ENCODE measurements at places on chromosomes 3 and 15.

- no peak for DNase-seq
These were observed 21.6 kb downstream of the CHAC1 start for GRCh38 chr15:40974879-40975278.

DNA sequence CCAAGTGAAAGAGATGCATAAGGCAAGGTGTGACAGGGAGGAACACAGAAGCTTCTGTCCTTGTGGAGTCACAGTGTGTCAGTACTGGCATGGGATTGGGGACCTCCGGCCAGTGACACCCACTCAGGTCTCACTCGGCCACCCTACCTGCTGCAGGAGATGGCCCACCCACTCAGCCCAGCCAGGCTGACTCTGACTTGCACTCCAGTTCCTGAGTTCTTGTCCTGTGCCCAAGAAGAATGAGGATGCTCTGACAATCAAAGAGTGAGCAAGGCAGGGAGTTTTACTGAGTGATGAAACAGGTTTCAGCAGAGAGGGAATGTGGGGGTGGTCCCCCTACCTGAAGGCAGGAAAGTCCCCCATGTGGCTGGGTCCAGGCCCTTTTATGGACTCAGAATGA, 50.9 kb downstream of the PCNP start:
- no peak for DNase-seq

DNA sequence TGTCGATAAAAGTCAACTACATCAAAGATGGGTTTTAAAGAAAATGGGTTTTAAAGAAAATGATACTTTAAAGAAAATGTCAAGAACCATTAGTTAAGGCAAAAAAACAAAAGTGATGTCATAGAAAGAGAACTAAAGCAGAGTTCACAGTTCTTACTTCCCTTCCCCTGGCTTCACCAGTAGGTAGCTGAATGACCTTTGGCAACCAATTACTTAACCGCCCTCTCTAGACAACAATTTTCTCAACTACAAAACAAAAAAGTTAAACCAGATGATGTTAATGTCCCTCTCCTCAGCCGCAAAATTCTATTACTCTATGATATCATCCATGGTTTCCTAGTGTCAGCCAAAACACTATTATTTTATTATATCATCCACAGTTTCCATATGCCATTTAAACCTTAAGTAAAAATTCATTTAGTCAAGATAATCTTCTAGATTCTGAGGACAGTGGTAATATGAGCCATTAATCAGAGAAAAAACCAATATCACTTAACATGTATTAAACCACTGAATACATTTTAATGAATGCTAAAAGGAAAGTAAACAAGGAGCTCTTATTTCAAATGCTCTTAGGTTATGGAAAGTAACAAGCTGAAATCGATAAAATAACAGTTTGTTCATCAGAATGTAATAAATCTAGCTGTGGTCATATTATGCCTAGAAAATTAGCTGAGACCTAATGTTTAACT, 13.1 kb downstream of the RYK start:
- DNase-seq: no peak

GRCh38 chr3:150059729-150060128, 89.0 kb upstream of the PFN2 start:
- DNase-seq: no peak

DNA sequence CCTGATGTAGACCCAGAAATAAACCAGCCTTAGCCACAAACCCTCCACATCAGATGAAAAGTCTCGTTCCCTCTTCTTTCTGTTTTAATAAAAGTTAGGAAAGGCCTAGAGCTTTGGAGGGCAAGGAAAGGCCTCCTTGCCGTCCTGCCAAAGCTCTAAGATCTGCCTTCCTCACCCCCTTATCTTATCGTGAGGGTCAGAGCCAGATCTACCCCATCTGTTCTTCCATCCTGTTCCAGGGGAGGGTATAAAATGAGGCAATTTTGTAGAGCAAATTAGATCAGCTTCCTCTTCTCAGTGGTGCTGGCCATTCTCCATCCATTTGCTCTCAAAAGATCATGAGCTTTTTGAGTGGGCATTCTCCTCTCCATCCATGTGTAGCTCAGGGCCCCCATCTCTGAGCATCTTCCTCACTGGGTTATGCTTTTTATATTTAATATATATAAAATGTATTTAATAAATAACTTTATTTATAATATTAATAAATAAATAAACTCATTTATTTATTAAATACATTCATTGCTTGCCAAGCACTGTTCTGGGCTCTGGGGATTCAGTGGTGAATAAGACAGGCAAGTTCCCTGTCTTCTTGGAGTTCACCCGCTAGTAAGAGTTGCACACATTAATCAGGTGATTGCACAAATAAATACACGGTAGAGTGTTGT, 2.0 kb upstream of the SLC24A1 start:
- DNase-seq: no peak

DNA sequence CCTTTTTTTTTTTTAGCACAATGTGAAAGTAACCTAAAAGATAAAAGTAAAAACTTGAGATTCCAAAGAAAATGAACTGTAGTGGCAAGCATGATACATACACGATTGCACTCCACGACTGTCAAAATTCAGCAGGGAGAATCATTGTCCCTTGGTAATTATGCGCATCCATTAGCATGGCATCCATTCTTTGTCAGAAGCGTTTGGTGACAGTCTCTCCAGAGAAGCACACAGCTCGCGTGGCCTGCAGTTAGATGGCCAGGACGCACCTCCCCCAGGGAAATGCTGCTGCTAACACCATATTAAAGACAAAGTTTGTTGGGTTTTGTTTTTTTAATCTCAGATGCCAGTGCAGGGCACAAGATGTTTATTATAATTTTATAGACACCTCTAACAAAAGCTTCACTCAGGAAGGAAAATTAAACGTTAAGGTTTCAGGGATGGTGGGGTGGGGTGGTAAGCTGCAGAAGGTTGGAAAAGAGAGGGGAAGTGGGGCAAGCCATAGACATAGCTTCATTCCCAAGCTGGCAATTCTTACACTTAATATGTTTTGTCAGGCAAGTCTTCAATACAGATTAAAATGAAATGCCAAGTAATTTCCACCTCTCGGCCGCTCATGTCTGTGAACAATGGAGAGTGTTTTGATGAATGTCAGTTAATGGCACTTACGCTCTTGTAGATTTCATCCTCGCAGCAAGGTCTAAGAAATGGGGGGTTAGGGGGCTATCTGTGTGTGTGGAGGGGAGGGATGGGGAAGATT, 142.8 kb upstream of the TOPAZ1 start:
- no peak for DNase-seq

- DNase-seq: no peak
These were observed 84.2 kb upstream of the SLC4A7 start for GRCh38 chr3:27568393-27568792.

GRCh38 chr15:47384341-47384740, 333.0 kb upstream of the SEMA6D start:
- DNase-seq: no peak

- no peak for DNase-seq
These were observed 66.5 kb downstream of the ADAMTSL3 start for GRCh38 chr15:83720468-83720867.

- DNase-seq: no peak
These were observed 93.4 kb downstream of the CCNL1 start for GRCh38 chr3:157066335-157067098.

DNA sequence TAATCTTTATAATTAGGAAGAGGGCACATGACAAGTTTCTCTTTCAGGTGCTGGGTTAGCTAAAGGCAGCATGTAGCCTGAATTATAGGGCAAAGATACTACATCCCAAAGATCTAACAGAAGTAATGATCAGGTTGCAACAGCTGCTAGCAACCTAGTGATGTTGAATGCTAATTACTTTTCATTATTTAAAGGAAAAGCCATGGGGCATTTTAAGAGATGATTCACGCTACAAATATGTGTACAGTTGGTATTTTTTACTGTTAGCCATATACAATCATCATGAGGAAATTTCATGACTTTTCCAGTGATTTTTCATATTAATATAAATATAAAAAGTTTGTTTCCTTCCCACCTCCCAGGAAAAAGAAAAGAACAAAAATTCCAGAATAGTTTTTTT, 43.0 kb downstream of the NEK10 start:
- no peak for DNase-seq

- no peak for DNase-seq
These were observed 67.2 kb downstream of the RARB start for GRCh38 chr3:25495304-25495703.

- no peak for DNase-seq
These were observed 655.2 kb downstream of the RBMS3 start for GRCh38 chr3:29936054-29936453.

- DNase-seq: no peak
These were observed 48.5 kb upstream of the CHST2 start for GRCh38 chr3:143070977-143071551.

DNA sequence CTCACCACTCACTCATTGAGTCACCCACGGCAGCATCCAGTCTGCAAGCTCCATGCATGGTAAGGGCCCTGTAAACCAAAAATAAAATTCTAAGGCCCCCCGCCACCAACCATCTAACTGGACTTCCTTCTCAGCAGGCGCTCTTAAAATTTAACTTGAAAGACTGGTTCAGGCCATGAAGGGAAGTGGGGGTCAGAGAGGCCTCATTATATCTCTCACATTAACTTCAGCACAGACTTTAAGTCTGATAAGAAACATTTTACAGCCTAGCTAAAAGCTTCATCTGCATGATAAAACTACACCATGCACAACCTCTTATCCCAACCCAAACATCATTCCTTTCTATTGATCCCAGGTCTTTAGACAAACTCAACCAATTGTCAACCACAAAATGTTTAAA, 38.5 kb downstream of the FBLN2 start:
- no peak for DNase-seq

DNA sequence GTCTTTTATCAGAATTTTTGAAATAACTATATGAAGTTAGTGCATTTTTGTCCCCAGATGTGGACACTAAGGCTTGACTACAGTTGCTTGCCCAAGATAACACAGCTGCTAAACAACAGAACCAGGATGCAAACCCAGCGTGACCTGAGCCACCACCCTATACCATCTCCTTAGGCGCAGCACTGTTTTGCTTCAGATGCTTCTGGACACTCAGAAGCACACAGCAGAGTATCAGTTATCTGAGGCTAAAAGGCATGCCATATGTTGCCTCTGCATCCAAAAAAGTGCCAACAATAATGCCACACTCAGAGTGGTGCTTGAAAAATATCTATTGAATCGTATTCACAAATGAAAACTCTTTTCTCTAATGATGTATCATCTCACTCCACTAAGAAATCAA, 24.5 kb downstream of the KCNMB2 start:
- no peak for DNase-seq

- DNase-seq: no peak
These were observed 127.4 kb upstream of the ABHD17C start for GRCh38 chr15:80567721-80568157.

DNA sequence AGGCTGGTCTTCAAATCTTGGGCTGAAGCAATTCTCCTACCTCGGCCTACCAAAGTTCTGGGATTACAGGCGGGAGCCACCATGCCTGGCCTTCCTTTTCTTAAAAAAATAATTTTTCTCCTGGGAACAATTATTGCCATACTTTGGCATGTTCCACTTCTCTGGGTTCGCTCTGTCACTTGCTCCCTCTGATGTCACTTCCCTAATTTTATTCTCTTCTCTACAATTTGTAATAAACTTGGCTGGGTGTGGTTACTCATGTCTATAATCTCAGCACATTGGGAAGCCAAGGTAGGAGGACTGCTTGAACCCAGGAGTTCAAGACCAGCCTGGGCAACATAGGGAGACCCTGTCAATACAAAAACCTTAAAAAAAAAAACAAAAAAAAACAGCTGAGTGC, 6.1 kb upstream of the IMPDH2 start:
- DNase-seq: no peak

DNA sequence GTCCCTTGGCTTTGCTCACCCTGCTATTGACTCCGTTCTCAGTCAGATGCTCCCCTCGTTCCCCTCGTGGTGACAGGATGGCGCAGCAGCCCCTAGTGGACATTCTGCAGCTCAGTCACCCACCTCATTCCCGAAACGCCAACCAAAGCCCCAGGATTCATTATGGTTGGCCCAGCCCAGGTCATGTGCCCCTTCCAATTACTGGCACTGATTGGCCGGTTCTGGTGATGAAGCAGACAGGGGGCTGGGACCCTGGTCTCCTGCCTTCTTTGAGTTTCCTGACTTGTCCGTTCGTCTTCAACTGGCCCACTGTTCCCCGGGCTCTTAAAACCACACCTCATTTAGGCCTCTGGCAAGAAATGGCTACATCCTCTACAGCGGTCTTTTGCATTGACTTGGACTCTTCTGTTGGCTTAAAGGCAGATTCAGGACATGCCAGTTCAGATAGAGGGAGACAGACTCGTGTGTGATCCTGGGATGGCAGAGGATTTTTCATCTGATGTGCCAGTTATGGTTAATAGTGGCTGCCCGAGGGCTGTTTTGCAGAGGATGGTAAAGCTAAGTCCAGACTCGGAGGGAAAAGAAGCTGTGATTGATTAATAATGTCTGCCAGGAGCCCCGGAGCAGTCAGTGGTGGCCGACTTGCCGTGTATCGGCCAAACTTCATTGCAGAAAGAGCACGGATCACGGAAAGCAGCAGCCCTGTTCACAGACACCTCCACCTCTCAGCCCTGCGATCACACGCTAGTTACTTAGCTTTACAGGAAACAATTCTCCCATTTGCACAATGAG, 37.8 kb downstream of the LSM3 start:
- DNase-seq: peak; percentile 81

DNA sequence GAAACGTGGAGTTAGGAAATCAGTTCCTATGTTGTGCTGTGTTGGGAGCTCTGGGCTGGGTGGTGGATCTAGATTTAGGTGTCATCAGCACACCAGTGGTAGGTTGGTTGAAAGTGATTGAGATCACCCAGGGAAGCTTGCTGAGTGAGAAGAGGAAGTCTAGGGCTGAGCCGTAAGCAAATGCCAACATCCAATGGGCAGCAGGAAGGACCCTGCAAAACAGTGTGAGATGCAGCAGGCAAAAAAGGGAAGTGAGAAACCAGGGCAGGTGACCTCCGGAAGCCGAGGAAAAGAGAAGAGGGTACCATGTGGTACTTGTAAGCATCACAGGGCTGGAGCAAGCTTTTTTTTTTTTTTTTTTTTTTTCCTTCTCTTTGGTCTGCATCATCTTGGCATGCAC, 15.9 kb upstream of the COPG1 start:
- DNase-seq: no peak

GRCh38 chr3:77321646-77322045, 281.7 kb downstream of the ROBO2 start:
- no peak for DNase-seq

GRCh38 chr3:66409771-66410754, 90.8 kb downstream of the LRIG1 start:
- DNase-seq: no peak

- no peak for DNase-seq
These were observed 17.5 kb downstream of the SLC12A8 start for GRCh38 chr3:125194849-125195601.
